ENCODE measurements at places on chromosomes 7 and 10. TPM values are rescaled to one million over a fixed set of nuclear protein-coding genes. Genes with fewer than 3 reads are reported as not detected.

DNA sequence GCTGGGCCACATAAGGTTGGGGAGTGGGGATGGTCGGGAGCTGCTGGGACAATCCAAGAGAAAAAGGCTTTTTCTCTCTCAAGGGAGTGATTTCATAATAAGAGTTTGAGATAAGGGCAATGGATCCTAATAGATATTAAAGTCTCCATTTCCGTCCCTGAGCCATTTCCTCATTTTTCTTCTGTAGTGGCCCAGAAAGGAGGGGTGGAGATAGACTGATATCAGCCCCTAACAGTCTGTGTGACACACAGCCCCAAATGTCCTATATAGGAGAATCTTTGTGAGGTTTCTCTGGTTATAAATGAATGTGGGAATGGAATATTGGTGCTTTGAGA is 35.2 kb downstream of the PRSS2 start:
- peaks cover 18% of the 10 kb centered on the region for H3K36me3 ChIP-seq
- H3K4me1 ChIP-seq, result peaks cover 99% of the 10 kb centered on the region
- H3K27ac ChIP-seq, result peak overlapping the region; percentile 97
- no peak for DNase-seq

GRCh38 chr10:17062009-17062408 is 67.6 kb downstream of the CUBN start:
- H3K4me1 ChIP-seq, result peaks cover 52% of the 10 kb centered on the region
- DNase-seq, result no peak
- H3K36me3 ChIP-seq, result no peaks in the 10 kb centered on the region
- H3K4me3 ChIP-seq, result no peak overlapping the region
- H3K27ac ChIP-seq, result no peak overlapping the region

DNA sequence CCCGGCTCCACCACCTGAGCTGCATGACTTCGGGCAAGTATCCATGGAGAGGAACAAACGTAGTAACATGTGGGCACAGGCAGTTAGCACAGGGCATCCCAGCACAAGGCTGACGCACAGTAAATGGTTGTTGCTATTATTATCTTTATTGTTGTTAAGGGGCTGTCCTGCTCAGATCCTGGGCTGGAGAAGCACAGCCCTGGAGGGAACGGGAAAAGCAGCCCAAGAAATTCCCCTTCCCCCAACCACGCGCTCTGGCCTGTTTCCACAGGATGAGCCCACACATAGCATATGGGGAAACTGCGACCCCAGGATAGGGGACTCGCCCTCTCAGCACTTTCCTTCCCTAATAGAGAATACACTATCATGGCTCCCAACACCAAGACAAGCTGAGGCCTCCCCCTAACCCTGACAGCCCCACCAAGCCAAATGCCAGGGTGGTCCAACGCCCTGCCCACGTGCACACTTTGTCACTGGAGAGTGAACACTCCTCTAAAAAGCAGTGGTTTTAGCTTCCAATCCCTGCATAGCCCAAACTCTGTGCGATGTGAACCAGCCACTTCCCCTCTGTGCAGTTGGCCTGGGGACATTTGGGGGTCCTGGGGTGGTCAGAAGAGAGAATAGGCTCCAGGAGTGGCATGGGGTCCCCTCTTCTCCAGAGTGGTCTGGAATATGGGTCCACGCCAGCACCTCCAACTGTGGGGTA is 11.0 kb downstream of the PSD start:
- peak overlapping the region; percentile 83 for H3K4me3 ChIP-seq
- H3K36me3 ChIP-seq, result no peaks in the 10 kb centered on the region
- no peak for DNase-seq

CYP2C9 gene
- not detected for total RNA-seq

DNA sequence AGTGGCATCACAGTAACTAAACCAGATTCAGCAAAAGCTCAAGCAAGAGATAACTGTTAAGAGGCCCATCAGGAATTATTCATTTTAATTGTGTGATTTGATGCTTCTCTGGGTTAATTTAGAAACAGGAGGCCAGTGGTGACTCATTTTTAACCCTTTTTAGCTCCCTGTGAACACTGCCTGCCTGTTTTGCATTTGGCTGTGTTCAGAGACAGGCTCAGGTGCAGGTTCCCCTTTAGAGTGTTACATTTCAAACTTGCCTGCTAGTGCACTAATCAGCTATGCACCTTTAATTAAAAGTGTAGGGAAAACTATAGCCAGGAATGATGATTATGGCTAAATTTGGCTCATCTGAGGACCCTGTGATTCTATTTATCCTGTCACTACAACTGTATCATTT is 6.5 kb downstream of the STAMBPL1 start:
- H3K27me3 ChIP-seq, result no peaks in the 10 kb centered on the region
- peak overlapping the region; percentile 9 for H3K4me3 ChIP-seq
- H3K4me1 ChIP-seq, result peaks cover 94% of the 10 kb centered on the region
- DNase-seq, result peak; percentile 46
- H3K36me3 ChIP-seq, result no peaks in the 10 kb centered on the region

- H3K4me3 ChIP-seq, result peak overlapping the region; percentile 70
- DNase-seq, result peak; percentile 2
- no peaks in the 10 kb centered on the region for H3K36me3 ChIP-seq
- peaks cover 14% of the 10 kb centered on the region for H3K4me1 ChIP-seq
- no peaks in the 10 kb centered on the region for H3K27me3 ChIP-seq
Observed at GRCh38 chr7:101990811-101991418, 173.5 kb downstream of the CUX1 start.

DNA sequence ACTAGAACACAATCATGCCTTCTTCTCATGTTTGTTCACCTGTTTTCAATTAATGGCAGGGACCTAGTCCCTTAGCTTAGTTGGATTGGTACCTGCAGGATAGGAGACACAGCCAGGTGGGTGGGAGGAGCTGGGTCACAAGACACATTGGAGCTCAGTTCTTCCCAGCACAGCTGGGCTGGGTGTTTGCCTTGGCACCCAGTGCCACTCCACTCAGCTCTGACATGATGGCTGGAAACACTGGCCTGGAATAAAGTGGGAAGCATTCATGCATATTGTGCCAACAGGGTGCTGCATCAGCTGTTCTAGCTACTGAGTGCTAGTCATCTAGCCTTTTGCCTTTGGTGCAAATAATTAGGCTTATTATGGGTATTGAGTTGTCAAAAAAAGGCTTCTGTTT is 226.1 kb downstream of the PTEN start:
- no peaks in the 10 kb centered on the region for H3K36me3 ChIP-seq
- no peak for DNase-seq
- peaks cover 81% of the 10 kb centered on the region for H3K27me3 ChIP-seq
- H3K4me1 ChIP-seq, result peaks cover 37% of the 10 kb centered on the region

DNA sequence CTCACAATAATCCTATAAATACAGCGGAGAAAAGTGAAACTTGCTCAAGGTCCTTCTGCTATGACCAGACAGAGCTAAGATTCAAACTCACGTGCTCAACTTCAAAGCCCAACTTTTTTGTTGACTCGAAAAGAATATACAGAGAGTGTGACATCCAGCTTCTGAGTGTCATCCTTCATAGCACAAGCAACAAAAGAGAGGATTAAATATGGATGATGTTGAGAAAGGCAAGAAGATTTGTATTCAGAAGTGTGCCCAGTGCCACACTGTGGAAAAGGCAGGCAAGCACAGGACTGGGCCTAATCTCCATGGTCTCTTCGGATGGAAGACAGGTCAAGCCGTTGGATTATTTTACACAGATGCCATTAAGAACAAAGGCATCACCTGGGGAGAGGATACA is 2.1 kb upstream of the FAM3C start:
- DNase-seq, result no peak
- no peak overlapping the region for H3K4me3 ChIP-seq
- no peak overlapping the region for H3K27ac ChIP-seq
- H3K27me3 ChIP-seq, result no peaks in the 10 kb centered on the region
- H3K36me3 ChIP-seq, result no peaks in the 10 kb centered on the region

DNA sequence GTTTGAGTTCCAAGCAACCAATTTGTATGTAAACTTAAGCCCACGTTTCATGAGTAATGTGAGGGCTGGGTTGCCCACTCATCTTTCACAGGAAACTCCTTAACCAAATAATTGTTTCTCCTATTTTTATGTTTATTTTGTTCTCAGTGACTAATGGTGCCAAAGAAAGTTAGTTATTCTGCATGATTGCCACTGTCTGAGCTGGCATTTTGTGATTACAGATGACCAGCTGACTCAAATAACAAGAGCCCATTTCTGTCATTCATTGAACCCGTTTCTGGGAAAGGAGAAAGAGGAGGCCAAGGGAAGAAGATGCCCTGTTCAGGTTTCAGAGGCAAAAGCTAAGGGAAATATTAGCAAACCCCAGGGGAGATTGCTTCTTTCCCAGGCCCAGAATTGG is 186.9 kb upstream of the MYO3A start:
- no peak overlapping the region for H3K27ac ChIP-seq
- H3K36me3 ChIP-seq, result no peaks in the 10 kb centered on the region
- H3K27me3 ChIP-seq, result no peaks in the 10 kb centered on the region

- H3K27me3 ChIP-seq, result no peaks in the 10 kb centered on the region
- H3K4me3 ChIP-seq, result no peak overlapping the region
Observed at GRCh38 chr7:33193308-33193864, 64.0 kb downstream of the BBS9 start.

All from activated T-cell treated with anti-CD3 and anti-CD28 coated beads, Interleukin-2, amount 50 U/mL, for 72 hours (primary cell).